ENCODE measurements at places on chromosomes 7 and 10. TPM values are rescaled to one million over a fixed set of nuclear protein-coding genes. Genes with fewer than 3 reads are reported as not detected.

DNA sequence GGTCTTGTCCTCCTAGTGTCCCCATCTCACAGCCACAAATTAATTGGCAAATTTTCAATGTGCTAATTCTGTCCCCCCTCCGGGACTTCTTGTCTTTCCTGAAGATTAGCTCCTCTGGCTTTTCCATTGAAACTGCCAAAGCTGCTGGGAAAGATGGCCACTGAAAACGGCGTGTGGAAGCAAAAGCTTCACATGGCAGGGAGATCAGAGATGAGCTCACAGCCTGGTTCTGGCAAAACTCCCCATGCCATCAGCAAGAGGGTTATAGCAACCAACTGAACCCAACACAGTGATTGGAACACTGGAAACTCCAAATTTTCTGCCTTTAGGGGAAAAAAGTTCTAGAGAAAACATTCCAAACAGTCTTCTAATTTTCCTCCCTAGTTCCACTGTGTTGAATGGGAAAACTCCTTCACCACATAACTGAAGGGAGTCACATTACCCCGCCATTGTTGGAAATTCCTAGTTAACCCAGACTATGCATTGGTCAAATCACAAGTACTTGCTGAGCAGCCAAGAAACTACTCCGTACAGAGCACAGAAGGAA lies 37.0 kb downstream of the NRAP start:
- DNase-seq, result no peak

DNA sequence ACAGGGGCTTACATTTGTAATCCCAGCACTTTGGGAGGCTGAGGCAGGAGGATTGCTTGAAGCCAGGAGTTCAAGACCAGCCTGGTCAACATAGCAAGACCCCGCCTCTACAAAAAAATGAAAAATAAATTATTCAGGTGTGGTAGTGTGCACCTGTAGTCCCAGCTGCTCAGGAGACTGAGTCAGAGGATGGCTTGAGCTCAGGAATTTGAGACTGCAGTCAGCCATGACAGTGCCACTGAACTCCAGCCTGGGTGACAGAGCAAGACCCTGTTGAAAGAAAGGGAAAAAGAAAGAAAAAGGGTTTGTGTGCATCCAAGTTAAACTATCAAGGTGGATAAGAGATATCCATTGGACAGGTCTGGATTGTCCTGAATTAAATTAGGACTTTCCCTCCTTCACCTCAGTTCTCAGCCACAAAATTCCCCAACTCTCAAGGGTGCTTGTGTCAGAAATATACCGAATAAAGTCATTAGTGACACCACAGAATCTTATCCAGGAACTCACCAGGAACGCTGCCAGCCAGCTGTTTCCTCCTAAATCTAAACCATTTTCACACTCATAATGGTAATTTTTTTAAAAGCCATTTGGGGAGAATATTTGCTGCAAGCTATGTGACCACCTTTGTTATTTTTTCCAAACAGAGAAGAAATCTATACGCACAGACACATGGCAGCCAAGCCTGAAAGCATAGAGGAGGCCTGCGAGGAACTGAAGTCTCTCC lies 12.0 kb downstream of the AFAP1L2 start:
- DNase-seq, result no peak

The WEE2 gene
- polyA plus RNA-seq, result not detected

DNA sequence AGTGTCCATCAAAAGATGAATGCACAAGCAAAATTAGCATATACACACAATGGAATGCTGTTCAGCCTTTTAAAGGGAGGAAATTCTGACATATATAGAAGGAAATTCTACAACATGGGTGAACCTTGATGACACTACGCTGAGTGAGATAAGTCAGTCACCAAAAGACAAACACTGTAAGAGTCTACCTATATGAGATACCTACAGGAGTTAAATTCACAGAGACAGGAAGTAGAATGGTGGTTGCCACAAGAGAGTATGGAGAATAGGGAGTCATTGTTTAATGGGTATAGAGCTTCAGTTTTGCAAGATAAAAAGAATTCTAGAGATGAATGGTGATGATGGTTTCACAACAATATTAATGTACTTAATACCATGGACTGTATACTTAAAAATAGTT lies 51.8 kb downstream of the HERC4 start:
- DNase-seq, result no peak

GRCh38 chr10:74379474-74379873 lies 228.5 kb downstream of the ADK start:
- DNase-seq, result no peak

The ADAM8 gene
- polyA plus RNA-seq, result 0.90 TPM

DNA sequence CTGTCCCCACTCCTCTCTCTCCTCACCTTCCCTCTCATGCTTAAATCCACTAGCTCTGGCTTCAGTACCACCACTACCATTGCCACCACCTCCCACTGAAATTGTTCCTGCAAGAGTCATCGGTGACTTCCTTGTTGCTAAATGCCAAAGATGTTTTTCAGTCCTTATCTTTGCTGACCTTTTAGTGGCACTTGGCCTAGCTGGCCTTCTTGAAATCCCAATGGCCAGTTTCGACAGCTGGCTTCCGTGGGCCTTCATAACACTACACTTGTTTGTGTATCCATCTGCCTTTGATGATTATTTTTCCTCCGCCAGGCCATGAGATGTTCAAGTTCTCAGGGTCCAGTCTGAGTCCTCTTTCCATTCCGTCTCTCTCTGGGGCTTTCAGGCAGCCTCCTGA lies 118.2 kb upstream of the NANOS1 start:
- peak; percentile 28 for DNase-seq

DNA sequence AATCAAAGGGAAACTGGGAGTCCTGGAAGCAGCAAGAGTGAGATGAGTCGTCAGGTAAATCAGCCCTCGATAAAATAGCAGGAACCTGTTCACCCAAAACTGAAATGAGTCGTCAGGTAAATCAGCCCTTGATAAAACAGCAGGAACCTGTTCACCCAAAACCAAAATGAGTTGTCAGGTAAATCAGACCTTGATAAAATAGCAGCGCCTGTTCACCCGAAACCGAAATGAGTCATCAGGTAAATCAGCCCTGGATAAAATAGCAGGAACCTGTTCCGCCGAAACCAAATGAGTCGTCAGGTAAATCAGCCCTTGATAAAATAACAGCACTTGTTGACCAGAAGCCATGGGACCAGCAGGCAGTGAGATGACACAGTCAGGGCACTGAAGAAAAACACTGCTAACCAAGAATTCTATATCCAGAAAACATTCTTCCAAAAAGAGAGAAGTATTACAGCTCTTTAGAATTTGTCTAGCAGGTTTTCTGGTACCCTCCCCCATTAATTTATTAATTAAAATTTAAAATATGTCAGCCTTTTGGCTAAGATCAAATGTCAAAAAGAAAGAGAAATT lies 3.4 kb upstream of the CYP2E1 start:
- no peak for DNase-seq

DNA sequence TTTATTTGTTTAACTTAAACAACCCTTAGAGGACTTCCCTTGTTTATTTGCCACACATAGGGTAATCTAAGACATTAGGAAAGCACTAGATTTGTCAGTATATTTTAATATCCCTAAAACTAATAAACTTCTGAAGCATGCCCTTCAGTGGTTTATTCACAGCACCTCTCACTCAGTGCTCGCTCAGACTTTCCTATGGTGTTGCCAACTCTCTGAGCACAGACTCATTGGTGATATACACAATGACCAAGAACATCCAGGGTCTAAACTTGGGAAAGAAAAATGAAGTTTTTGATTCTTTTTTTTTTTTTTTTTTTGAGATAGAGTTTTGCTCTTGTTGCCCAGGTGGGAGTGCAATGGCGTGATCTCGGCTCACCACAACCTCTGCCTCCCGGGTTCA lies 82.2 kb downstream of the RAB11FIP2 start:
- DNase-seq, result no peak

DNA sequence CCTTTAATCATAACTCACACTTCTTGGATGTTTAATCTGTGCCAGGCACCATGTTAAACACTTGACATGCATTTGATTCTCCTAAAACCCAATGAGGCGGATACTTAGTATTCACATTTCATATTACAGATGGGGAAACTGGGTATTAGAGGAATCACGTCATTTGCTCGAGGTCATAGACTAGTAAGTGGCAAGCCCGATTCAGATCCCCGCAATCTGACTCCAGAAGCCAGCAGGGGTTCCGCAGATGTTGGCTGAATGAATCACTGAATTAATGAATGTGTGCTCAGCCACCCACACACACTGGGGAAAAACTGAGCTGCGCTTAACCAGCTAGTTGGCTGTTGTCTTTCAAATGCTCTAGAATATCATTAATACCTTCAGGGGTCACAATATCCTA lies 22.5 kb upstream of the ENO4 start:
- DNase-seq, result peak; percentile 48

Data from IMR-90 (cell line).